Urinary bladder (tissue), 4 donors: ENCODE measurements at places on chromosomes 3 and 15. TPM values are rescaled to one million over a fixed set of nuclear protein-coding genes. Genes with fewer than 3 reads are reported as not detected.
A peak's percentile ranks its signal among the peaks of the same experiment; 100 is the strongest.

Gene LIPC
- total RNA-seq, result 1.2 TPM

DNA sequence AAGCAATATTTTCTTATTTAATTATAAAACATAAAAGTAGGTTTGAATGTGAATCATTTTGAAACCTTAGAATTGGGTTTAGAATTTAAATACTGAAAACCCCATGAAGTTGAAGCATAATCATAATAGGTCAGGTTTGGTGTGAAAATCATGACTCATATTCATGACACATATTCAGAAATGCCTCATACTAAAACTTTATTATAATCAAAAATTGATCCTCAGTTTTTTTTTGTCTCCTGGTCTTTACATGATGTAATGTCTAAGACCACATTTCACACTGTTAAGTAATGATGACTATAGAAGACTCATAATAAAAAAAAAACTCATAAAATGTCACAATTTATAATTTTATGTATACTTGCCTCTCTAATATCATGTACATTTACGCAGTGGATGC is 190.4 kb downstream of the FOXP1 start:
- DNase-seq, result no peak

DNA sequence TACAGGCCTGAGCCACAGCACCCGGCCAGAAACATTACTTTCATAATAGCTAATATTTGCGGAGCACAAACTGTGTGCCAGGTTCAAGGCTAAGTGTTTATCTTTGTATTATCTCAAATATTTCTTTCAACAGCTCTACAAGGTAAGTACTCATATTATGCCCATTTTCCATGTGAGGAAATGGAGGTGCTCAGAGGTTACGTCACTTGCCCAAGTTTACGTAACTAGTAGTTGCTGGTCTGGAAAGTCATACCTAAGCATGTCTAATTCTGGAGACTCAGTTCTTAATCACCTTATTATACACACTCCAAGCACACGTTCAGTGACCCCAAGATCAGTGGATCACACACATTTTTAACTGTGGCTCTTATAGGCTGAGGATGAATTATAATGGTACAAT is 177.5 kb downstream of the OXSM start:
- no peak for DNase-seq

DNA sequence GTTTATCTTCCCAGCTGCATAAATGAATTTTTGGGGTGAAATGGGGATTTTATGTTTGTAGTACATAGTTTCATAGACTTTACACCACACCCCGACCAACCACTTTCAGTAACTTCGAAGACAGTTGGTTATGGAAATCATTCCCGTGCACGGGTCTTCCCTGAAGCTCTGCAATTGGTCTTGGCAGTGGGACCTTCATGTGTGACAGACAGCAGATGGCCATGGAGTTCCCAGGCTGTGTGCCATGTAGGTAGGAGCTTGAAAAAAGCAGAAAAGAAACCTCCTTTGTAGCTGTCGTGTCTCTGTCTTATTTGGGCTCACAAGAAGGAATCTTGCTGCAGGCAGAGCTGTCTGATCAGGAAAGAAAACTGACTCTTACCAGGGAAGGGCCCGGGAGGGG is 25.9 kb downstream of the EXOG start:
- no peak for DNase-seq

DNA sequence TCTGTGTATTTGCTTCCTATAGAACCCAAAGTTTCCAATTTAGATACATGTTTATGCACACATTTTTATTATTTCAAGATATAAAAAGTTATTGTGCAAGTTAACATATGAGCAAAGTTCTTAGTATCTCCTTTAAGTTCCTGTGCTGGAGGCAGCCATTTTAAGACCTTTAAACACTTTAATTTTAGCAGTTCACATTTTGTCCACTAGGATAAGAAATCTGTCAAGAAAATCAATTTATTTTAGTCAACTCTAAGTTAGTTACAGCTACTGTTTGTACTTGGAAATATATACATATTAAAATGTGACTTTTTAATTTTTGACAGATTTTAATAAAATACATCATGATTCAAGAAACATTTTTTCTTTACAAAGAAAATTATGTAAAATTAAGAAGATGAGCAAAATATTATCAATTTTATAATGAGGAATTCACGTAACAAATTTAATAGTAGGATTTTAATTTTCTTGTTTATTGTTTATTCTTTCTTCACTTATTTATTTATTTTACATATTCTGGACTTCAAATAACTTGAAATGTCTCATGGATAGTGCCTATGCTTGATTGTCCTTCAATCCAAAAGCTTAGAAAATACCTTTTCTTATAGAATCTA is 402.6 kb upstream of the GBE1 start:
- DNase-seq, result no peak

DNA sequence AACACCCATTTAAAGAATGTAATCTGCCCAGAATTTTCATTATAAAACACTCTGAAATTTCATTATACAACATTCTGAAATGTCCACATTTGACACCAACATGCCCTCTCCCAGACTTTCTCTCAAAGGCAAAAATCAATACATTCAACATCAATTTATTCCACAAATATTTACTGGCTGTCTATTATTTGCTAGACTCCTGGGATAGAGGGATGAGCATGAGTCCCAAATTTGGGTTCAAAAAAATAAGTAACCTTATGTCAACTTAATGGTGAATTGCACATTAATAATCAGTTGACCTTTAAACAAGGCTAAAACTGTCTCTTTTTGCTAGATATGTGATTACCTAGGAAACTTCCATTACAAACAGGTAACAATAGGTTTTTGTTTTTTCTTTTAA is 109.0 kb downstream of the SERPINI1 start:
- no peak for DNase-seq

DNA sequence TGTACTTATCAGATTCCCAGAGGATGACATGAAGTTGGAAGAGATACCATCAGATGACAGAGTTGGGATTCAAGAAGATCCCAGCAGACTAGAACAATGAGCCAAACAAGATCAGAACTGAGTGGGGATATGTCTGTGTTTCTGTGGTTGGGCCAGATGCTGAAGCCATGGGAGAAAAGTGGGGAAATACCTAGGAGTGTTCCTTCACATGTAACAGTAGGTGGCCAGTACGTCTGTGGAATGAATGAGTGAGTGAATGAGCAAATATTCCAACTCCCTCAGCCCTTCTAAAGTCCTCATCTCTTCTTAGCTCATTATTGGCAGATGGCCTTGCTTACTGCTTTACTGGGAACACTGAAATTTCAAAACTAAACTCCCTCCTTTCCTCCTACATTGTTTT is 32.2 kb upstream of the GREM1 start:
- no peak for DNase-seq

GRCh38 chr3:185594073-185594472 is 8.0 kb downstream of the SENP2 start:
- no peak for DNase-seq

- no peak for DNase-seq
These were observed 4.2 kb upstream of the APBA2 start for GRCh38 chr15:28881600-28881999.

DNA sequence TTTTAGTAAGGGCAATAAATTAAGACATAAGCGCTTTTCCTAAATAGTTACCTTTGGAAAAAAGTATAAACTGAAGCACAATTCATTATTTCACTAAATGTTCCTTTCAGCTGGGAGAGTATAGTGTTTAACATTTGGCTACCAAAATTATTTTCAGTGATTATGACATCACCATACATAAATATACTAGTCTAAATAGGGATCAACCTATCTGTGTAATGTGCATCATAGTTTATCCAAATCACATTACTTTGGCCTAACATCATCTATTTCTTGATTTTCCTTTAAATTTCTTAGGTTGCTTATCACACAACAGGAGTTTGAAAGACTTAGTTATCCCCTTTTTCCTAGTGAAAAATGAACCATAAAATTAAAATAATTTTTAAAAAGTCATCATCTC is 738.9 kb downstream of the ROBO1 start:
- DNase-seq, result no peak

DNA sequence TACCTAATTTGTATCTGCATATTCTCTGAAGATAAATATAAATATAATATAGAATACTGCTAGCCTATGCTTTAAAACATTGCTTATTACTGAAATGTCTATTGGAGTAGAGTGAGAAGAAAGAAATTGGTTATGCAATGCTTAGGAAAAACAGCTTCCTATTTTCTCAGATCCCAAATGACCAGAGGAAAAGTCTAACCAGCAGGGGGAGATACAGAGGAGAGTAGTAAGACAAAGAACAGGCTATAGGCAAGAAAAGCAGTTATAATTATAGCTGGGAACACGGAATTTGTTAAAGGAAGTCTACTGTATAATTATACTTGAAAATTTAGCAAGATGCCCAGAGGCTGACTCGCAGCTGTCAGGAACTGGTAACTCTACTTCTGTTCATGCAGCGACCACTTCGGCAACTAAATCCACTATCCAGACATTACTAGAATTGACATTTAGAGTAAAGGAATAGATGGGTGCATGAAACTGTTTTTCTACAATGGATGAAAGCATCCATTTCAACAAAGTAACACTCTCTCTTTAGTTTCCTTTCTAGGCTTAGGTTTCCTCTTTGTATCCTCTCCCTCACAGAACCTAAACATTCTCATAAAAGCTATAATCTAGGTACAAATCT is 97.2 kb downstream of the TBC1D5 start:
- DNase-seq, result peak; percentile 2

- DNase-seq, result no peak
These were observed 32.7 kb upstream of the MAP3K13 start for GRCh38 chr3:185330238-185330637.

DNA sequence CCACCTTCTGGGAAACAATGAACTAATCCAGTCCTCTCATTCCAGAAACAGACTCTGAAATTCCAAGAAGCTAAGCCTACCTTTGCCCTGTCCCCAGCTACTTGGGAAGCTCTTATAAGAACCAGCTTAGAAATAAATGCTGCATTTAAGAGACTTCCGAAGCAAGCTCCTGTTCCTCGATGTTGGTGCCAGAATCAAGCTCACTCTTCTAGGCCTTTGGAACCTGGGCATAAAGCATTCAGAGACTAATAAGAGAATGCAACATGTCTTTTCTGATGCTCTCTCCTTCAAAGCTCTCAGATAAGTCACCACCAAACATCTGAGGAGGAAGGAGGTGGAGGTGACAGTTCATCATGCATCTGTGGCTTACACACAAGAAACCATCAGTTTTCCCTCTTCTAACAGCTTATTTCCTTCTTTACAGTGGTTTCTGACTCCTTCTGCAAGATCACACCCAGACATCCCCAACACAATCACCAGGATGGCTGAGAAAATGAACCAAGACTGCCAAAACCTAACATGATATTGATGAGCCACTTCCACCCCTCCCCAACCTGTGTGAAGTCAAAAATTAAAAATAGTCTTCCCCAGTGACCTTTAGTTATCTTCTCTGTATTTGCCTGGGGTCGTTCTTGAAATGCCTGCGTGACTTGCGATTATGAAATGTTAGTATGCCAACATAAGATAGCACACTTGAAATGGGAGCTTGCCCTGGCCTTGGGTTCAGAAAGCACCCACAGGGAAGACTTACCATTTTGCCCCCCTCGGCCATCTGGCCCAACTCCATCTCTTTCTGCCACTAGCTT is 11.5 kb downstream of the ARHGEF3 start:
- DNase-seq, result no peak
